ENCODE measurements at places on chromosomes 13 and 19.

DNA sequence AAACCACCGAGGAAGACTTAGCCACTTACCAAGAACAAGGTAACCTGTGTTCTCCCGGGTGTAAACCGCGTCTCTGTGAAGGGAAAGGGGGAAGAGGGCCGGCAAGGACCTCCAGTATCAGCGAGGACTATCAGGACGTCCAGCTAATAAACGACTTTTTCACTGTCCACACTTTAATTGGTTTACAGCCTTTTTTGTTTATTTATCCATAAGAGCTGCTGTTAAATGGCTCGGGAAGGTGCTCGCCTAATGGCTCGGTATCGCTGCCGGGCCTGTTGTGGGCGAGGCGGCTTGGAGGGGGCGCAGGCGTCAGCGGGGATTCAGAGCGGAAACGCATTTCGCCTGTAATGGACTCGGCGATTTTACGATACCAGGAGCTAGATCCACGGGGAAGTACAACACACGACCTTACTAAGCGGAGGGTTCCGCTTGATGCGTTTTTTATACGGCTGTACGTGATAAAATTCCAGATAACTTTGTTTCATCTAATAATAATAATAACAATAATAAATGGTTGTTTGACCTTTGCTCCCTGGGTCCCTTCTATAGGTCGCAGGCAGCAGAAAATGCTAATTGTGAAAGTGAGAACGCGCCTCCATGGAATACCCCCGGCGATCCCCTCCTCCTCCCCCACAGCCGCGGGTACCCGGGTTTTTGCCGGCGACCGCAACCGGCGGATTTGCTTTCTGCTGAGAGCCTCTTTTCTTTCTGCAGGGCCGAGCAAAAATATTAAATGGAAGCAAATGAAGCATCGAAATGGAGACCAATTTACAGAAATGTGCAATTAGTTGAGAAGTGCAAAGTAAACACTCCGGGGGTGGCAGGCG, 2.5 kb upstream of the PDX1 start:
- DNase-seq, result peak; percentile 6

- DNase-seq, result no peak
Observed at GRCh38 chr19:49427855-49428546, 2.8 kb downstream of the GFY start.

DNA sequence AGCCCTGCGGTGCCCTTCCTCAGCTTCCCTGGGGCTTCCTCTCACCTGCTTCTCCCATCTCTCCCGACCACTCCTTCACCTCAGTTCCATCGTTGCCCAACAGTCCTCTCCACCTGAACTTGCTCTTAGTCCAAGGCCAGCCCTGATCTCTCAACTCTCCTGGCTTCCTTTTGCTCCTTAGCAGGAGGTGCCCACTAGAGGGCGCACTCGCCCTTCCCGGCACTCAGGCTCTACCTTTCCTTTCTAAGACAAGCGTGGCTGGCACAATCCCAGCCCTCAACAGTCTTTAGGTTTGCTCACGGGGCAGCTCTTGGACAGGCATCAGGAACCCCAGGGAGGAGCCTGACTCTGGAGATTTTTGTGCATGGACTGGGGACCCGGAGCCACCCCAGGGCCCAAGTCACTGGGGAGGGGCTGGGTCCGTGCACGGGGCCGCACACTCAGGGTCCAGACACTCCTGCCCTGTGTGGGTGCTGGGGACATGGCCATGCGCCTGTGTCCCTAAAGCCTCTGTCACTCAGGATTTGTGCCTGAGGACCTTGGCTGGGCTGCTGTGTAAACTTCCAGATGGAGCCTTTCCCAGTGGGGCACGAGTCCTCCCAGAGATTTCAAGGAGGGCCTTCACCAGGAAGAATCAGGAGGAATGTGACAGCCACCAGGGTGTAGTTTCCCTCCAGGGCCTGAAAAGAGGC, 12.1 kb upstream of the CEACAM8 start:
- DNase-seq, result peak; percentile 21

DNA sequence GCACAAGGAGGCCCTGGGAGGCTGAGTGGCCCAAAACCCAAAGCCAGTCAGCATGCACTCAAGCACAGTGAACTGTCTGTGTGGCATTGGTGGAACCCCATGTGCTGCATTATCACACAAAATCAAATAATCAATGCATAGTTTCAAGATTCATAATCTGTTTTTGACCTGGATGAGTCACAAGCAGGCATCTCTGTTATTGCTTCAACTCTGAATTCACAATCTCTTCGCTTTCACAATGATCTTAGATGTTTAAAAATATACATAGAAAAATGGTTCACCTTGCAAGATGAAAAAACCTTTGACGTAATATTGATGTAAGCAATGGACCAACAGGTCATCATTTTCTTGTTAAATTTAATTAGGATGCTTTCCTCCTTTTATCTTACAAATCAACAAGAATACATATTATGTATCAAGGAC, 455.4 kb downstream of the IRS2 start:
- no peak for DNase-seq

- no peak for DNase-seq
Observed at GRCh38 chr13:66402066-66402465, 828.1 kb downstream of the PCDH9 start.

- no peak for DNase-seq
Observed at GRCh38 chr19:41927497-41928192, 604 bp downstream of the ERFL start.

- no peak for DNase-seq
Observed at GRCh38 chr13:36072152-36072935, 58.8 kb downstream of the DCLK1 start.

DNA sequence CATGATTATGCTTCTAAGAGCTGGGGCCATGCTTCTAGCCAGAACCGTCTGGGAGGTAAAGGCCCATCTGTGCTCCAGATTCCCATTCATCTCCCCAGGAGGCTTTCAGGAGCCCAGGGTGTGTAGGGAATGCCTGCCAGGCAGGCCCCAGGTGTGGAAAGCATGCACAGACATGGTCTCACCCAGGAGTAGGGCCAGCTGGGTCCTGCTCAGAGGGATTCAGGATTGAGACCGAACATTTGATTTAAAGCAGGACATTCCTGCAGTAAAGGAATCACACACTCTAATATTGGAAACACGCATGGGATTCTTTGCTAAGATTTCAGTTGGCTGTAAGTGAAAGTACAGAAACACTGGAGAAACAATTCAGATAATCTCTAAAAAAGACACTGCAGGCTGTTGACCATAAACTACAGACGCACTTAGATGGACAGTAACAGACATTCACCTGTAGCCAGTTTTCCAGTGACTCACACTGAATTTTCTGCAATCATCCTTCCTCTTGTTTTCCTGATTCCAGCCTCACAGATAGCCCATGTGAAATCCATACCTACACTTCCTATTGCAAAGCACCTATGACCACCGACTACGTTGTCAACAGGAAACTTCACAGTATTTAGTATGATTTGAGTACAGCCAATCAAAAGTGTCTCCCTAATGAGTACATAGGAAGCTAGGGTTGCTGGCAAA, 257.8 kb downstream of the TBC1D4 start:
- no peak for DNase-seq

- DNase-seq, result no peak
Observed at GRCh38 chr13:75513271-75513670, 24.4 kb downstream of the COMMD6 start.

DNA sequence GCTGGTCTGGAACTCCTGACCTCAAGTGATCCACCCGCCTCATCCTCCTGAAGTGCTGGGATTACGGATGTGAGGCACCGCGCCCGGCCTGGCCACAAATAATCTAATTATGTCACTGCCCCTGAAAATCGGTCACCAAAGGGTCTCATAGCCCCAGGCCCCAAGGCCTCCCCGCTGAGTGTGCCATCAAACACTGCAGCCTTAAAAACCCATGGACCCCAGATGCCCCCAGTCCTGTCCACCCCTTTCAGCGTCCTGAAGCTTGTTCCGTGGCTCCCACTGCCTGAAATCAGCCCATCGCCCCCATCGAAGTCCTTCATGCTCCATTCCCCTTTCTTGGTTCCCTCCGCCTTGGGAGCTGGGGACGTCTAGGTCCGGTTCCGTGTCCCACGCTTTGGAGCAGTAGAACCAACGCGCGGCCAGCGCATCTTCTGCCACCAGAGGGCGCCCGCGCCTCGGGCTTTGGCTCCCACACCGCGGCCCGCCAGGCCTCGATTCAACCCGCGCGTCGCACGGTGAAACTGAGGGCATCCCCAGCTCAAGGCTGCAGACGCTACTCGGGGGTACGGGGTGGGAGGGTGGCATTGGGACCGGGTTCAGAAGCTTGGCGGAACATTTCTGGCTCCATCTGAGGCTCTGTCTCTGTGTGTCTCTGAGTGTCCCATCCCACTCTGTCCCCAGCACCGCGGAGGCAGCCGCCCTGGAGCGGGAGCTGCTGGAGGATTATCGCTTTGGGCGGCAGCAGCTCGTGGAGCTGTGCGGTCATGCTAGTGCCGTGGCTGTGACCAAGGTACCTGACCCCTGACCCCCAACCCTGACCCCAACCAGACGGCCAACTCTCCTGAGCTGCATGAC, 3.5 kb downstream of the YJEFN3 start:
- peak; percentile 47 for DNase-seq

- no peak for DNase-seq
Observed at GRCh38 chr13:76148926-76149325, 512.8 kb downstream of the LMO7 start.

DNA sequence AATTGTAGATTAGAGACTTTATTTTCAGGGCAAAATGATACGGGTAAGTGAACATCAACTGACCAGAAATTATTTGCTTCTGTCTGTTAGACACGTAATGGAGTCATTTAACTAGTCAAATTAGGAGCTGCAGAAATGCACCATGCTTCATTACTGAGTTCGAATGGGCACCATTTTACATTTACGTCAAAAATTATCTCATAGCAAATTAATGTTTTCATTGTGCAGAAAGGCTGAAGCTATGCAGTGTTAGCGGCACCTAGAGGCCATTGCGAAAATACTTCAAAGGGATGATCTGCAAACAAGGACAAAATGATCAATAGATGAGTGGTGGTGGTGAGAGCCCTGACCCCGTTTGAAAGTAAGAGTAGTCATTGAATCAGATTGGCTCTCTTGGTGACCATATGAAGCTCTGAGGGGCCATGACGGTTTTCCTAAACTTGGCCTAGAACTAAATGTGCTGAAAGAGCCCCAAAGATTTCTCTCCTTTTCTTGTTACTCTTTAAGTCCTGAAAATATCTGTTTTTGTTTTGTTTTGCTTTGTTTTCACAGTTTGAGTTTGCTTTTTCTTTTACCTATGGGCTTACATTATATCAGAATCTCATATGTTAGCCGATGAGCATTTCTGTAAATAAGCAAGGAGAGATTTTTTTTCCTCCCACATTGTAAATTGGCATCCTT, 277.9 kb downstream of the ZNF536 start:
- no peak for DNase-seq

- DNase-seq, result no peak
Observed at GRCh38 chr19:15534957-15535864, 26.9 kb downstream of the CYP4F22 start.

GRCh38 chr13:28819046-28819730, 951 bp upstream of the MTUS2 start:
- no peak for DNase-seq

- no peak for DNase-seq
Observed at GRCh38 chr13:73677048-73677601, 457.1 kb downstream of the KLF12 start.

DNA sequence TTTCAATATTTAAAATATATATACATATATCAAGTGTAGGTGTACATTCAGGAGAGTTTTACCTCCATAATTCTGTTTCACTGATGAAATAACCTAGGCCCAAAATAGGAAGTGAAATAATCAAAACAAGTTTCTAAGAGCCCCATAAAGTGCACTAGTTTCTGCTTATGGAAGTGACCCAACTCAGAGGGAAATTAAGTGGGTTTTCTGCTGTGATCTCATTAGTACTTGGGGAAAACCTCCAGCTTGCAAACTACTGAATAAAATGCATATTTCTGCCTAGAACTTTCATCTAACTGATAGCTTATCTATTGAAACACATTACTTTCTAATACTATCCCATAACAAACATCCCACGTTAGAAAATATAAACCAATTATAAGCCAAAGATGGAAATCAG, 45.4 kb upstream of the MIR17HG start:
- no peak for DNase-seq

- no peak for DNase-seq
Observed at GRCh38 chr19:51586103-51586728, 15.1 kb downstream of the ZNF175 start.

- no peak for DNase-seq
Observed at GRCh38 chr19:44308011-44308410, 3.2 kb upstream of the ZNF235 start.

- no peak for DNase-seq
Observed at GRCh38 chr19:44059229-44059628, 7.4 kb downstream of the ZNF223 start.

- peak; percentile 39 for DNase-seq
Observed at GRCh38 chr13:28636677-28637317, 22.1 kb upstream of the POMP start.

GRCh38 chr13:101343128-101343787, 73.0 kb downstream of the NALCN start:
- DNase-seq, result no peak

GRCh38 chr19:5150902-5151741, 182.2 kb downstream of the KDM4B start:
- DNase-seq, result no peak

- no peak for DNase-seq
Observed at GRCh38 chr13:94705081-94706030, 7.0 kb downstream of the SOX21 start.

DNA sequence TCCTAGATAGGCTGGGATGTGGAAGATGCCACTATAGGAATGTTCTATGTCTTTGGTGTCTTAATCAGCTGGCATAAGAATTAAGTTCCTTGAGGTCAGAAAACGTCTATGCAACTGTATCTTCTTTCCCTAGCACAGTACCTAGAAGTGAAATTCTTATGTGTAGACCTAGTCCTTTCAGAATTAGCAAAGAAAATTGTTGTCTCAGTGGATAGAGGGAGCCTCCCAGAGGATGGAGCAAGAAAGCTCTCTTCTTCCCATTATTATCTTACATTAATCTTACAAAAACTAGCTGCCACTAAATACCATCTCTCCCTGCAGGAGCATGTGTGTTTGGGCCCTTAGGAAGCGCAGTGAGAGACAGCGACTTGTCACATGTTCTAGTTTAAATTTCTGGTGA, 11.6 kb downstream of the CLDN10 start:
- no peak for DNase-seq

GRCh38 chr19:48947258-48947542, 7.5 kb upstream of the BAX start:
- DNase-seq, result no peak

DNA sequence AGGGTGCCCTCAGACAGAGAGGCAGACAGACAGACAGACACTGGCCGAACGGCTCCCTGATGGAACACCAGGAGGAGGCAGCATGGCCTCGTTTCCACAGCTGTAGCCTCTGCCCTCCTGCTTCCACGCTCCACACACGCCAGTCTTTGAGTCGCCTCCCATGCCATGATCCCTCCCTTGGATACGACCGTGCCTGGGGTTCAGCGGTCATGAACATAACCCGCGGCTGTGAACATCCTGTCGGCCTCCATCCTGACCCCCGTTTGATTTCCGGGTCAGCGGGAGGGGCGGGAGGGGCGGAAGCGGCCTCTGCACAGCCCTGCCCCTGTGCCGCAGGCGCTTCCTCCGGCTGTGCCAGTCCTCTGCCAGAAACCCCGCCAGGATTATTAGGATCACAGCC, 23.4 kb downstream of the GP6 start:
- no peak for DNase-seq

GRCh38 chr19:5261156-5261890, 79.3 kb downstream of the PTPRS start:
- DNase-seq, result no peak
